Upper lobe of right lung (tissue), 1 donor: ENCODE measurements at places on chromosomes 11 and 22.

DNA sequence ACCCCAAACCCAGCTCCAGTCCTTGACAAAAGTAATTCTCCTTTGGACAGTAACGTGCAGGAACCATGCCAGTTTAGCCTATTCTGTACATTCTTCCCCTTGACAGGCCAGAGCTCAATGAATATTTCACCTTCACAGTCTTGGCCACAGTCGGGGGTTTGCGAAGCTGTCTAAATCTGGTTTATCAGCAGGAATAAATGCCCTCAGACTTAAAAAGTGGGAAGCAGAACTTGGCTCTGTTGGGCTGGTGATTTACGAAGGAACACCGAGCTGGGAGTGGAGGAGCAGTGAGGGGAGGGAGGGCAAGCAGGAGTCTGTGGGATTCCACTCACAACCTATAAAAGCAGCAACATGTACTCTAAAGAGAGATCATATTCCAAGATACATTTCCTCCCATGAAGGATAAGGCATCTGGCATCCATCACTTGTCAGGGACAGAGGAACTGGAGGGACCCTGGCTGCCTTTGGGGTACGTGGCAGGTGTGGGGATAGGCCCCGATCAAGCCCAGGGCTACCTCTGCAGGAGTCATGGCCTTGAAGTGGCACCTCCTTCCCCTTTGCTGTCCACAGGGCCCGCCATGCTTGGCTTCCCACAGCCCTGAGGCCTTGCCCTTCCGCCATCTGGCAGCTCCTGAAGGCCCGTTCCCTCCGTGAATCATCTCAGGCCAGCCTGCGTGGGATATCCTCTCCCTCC, 154.3 kb downstream of the ADAMTS15 start:
- H3K4me3 ChIP-seq, result no peak overlapping the region
- no peak overlapping the region for H3K27ac ChIP-seq
- H3K4me1 ChIP-seq, result peaks cover 5% of the 10 kb centered on the region
- no peaks in the 10 kb centered on the region for H3K27me3 ChIP-seq
- no peaks in the 10 kb centered on the region for H3K36me3 ChIP-seq
- no peak for DNase-seq

- DNase-seq, result no peak
- peaks cover 20% of the 10 kb centered on the region for H3K36me3 ChIP-seq
- peaks cover 10% of the 10 kb centered on the region for H3K4me1 ChIP-seq
- H3K4me3 ChIP-seq, result no peak overlapping the region
These were observed 32.6 kb downstream of the YPEL1 start for GRCh38 chr22:21702700-21703683.

DNA sequence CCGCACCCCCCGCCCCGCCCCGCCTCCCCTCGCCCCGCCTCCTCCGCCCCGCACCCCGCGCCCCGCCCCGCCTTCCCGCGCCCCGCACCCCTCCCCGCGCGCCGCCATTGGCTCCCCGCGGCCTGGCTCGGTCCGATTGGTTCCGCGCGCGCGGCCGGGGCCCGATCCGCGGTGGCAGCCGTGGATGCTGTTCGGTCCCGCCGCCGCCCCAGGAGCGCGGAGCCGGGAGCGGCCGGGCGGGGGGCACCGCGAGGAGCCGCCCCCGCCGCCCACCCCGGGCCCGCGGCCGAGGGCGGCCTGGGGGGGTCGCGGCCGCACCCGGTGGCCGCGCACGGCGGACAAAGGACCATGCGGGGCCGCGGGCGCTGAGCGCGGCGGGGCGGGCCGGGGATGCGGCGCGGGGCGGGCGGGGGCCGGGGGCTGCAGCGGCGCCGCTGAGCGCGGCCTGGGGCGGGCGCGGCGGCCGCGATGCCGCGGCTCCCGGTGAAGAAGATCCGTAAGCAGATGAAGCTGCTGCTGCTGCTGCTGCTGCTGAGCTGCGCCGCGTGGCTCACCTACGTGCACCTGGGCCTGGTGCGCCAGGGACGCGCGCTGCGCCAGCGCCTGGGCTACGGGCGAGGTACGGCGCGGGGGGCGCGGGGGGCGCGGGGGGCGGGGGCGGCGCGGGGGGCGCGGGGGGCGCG, at the start of gene B4GALNT4:
Gene B4GALNT4, plus strand, starts transcription at position 164 of the 683 bp plus-strand sequence. Its CDS starts 305 bp downstream, at position 469.
- H3K27ac ChIP-seq, result no peak within 1 kb of the TSS
- H3K36me3 ChIP-seq, result no peaks in the 10 kb centered on the region
- H3K4me1 ChIP-seq, result peaks cover 9% of the 10 kb centered on the region
- no peak for DNase-seq
- H3K4me3 ChIP-seq, result no peak within 1 kb of the TSS

- H3K27me3 ChIP-seq, result no peaks in the 10 kb centered on the region
- peaks cover 2% of the 10 kb centered on the region for H3K36me3 ChIP-seq
These were observed 7.4 kb downstream of the ATL3 start for GRCh38 chr11:63663809-63664208.
